ENCODE measurements at places on chromosomes 1 and 21.

DNA sequence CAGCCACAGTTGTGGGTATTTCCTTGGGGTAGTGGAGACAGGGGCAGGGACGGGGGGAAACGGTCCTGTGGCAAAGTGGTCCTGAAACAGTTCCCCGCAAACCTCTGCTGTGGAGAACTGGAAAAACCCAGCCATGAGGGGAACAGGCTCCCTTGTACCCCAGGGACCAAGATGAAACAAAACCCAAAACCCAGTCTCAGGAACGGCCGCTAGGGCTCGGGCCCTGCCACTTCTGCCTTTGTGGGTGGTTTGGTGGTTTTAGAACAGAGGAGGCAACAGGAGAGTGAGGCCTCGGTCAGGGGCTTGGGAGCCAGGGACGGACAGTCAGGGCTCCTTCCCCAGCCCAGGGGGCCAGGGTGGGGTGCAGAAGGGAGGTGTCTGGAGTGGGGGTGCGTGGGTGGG is 24.8 kb upstream of the EDN2 start:
- no peak for DNase-seq

DNA sequence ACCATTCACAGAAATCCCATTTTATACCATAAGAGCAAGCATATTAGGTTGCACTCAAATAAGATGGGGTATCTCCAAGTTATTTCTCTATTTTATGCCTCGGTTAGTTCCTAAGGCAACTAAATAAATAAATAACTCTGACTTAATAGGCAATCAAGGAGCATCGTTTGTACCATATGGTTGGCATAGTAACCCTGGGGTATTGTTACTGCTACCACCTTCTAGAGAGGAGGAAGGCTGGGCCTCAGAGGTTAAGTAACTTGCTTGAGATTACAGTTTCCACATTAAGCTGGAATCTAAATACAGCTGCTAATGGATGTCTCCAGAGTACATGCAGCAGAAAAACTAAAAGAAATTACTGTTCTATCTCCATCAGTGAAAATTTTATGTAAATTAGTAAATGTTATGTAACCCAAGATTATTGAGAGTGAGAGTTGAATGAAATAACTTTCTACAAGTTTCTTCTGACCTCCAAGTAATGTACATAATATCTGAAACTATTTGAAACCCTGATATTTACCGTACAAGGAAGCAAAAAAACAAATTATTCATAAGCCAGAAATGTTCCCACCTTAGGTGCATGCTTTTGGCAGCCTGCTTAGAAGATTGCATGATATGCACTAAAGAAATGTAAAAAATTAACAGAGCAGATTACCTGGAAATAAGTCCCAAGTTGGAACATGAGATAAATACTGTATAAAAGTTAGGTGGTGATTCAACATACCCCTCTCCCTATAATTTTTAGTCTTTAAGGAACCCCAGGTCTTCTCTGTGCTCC is 127.0 kb downstream of the CRB1 start:
- no peak for DNase-seq

DNA sequence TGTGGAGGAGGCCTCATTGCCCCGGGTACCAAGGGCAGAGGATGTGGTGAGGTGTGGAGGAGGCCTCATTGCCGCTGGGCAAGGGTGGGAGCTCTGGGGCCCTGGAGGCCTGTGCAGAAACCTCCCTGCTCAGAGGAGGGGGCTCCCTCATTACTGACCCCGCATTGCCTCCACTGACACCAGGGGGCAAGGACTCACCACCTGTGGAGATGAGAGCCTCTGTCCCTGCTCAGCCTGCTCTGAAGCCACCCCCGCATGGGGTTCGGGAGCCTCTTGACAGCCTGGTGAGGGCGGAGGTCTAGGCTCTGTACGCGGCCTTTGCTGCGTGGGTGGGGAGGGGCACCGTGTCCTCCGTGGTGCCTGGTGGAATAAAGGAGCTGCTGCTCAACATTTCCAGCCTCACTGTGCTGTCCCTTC is 95.0 kb upstream of the COL6A1 start:
- no peak for DNase-seq

DNA sequence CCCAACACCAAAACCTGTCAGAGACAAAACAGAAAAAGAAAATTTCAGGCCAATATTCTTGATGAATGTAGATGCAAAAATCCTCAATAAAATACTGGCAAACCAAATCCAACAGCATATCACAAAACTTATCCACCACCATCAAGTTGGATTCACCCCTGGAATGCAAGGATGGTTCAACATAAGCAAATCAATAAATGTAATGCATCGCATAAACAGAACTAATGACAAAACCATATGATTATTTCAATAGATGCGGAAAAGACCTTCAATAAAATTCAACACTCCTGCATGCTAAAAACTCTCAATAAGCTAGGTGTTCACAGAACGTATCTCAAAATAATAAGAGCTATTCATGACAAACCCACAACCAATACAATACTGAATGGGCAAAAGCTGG is 3.8 kb upstream of the OR2L5 start:
- no peak for DNase-seq

Data from LNCaP clone FGC (cell line).